ENCODE measurements at places on chromosomes 11 and 22.

- no peak for DNase-seq
Observed at GRCh38 chr11:44127130-44127529, 31.7 kb downstream of the EXT2 start.

- DNase-seq = no peak
Observed at GRCh38 chr22:30308518-30309230, 18.1 kb downstream of the TBC1D10A start.

- no peak for DNase-seq
Observed at GRCh38 chr11:86476109-86476861, 101.6 kb downstream of the CCDC81 start.

DNA sequence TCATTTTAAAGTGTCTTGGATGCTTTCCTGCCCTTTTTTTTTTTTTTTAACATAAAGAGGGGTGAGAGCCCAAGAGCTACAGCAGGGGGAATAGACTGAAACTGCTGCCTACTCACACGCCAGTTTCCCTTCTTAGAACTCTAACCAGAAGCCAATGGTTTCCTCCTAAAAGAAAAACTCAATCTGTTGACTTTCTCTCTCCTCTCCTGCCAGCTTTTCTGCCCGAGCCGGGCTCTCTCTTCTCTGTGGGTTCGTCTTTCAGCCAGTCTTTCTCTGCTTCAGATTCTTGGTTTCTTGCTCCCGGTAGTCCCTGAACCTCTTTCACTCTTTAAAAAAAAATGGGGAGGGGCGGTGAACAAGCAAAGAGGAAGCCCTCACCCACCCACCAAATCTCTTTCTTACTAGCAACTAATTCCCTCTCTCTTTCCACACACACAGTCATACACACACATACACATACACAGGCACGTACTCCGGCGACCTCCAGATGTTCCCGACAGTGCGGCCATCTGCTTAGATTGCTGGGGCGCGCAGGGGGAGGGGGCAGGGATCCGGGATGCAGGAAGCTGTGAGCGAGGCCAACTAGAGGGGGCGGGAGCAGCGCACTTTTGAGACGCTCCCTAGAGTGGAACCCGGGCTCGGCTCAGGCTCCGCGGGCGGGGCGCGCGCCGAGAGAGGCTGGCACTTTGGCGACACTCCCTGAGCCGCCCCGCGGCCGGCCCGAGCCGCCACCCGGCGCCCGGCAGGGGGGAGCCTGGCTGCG, 444 bp upstream of the TSKU start:
- no peak for DNase-seq

GRCh38 chr11:125228993-125229392, 64.4 kb downstream of the PKNOX2 start:
- no peak for DNase-seq

GRCh38 chr11:127862406-127862805, 725.0 kb downstream of the ETS1 start:
- no peak for DNase-seq

GRCh38 chr22:47175151-47176025, 412.9 kb downstream of the TBC1D22A start:
- DNase-seq = no peak

- DNase-seq = no peak
Observed at GRCh38 chr11:6315811-6316425, 4.4 kb downstream of the CAVIN3 start.

DNA sequence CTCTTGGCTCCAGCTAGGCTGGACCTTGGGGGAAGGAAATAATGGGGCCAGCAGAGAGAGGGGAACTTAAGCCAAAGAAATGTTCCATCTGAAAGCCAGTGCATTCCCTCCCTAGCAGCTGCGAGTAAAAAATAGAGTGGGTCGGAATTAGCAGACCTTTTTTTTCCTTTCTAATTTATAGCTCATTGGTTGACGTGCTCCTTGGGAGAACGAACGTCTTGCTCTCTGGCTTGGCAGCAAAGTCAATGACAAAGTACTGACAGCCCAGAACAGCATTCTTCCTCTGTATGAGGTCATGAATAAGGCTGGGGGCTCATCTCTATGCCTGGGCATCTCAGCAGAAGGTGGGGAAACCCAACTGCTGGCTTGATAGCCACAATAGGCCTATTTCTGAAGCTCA, 65.0 kb downstream of the SEZ6L start:
- no peak for DNase-seq

DNA sequence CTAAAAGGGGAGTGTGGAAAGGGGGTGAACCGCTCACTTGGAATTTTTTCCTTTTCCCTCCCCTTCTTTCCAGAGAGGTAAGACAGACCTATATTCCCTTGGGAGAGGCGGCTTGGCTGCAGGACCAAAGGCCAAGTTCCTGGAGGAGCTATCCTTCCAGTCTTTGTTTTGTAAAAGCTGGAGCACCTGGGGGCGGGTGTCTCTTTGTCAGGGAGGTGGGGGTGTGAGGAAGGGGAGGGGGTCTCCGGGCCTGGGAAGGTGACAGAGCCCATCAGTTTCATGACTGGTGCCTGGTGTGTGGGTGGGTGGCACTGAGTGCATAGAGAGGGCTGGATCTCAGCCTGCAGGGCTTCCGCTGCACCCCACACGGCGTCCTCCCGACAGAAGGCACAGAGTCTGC, 18.5 kb downstream of the PTPN5 start:
- no peak for DNase-seq

GRCh38 chr11:18721561-18722292, 4.3 kb downstream of the IGSF22 start:
- no peak for DNase-seq

DNA sequence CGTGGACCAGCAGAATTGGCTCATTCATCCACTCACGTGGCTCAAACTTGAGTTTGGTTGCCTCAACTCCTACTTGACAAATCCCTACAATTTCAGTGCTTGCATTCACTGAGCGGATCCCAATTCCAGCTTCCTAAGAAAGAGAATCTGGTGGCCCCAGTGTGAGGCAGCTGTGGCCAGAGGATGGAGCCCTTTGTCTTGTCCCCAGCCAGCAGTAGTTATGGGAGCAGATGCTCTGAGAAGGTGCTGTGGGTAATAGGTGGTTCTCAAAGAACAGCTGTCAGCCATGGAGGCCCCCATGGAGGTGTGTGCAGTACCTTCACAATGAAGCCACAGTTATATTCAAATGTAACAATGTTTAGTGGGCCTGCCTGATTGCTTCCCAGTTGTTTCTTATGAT, 39.3 kb downstream of the KREMEN1 start:
- DNase-seq = no peak

DNA sequence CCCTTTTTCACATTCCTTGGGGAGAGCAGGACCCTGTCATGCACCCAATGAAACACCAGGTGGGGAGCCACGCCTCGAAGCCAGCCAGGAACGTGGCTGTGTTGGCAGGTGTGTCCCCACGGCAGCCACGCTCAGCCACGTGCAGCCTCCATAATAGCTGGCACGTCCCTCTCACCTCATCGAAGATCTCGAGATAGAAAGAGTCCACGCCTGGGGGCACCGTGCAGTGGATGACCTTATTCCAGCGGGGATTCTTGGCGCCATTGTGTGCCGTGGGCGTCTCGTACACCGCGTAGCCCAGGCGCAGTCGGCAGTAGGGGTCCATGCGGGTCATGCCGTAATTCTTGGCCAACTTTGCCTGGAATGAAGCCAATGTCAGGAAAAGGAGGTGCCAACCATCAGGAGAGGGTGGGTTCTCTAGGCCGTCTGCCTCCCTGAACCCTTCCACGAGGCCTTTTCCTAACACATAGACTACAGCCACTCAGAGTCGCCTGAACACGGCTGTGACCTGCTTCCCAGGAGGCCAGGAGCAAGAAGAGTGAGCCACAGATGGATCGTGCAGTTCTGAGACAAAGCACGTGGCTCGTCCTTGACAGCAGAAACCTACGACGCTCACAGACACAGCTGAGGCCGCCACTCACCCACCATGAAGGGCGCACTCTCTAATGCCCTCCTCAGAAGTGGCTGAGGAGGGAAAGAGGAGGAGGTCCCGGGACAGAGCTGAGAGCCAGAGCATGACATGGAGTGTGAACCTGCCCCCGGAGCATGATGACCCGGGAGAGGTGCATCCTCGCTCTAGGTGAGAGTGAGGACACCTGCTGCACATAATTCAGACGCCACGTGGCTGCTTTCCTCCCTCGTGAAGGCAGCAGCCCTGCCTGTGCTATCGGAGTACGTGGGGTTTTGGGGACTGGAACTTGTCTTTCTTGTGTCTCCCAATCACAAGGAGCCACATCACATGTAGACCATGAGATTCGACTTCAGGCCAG, 19.1 kb downstream of the TOLLIP start:
- DNase-seq = no peak

- DNase-seq = no peak
Observed at GRCh38 chr11:76214968-76215548, 8.8 kb upstream of the WNT11 start.

DNA sequence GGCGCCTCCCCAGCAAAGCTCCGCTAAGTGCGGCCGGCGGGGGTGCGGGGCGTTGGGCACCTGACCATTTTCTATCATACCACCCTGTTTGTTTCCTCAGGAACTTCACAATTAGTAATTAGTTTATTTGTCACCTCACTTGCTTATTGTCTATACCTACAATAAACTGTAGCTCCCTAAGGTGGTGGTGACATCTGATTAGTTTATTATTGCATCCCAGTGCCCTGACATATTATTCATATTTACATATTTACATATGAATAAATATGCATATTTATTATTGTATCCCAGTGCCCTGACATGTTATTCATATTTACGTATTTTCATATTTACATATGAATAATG, 24.7 kb upstream of the SORL1 start:
- DNase-seq = no peak

GRCh38 chr11:3154001-3154599, 11.0 kb downstream of the OSBPL5 start:
- no peak for DNase-seq

GRCh38 chr11:19763330-19763729, 50.7 kb downstream of the NAV2 start:
- no peak for DNase-seq

GRCh38 chr22:36384766-36385481, 2.8 kb downstream of the MYH9 start:
- DNase-seq = no peak

DNA sequence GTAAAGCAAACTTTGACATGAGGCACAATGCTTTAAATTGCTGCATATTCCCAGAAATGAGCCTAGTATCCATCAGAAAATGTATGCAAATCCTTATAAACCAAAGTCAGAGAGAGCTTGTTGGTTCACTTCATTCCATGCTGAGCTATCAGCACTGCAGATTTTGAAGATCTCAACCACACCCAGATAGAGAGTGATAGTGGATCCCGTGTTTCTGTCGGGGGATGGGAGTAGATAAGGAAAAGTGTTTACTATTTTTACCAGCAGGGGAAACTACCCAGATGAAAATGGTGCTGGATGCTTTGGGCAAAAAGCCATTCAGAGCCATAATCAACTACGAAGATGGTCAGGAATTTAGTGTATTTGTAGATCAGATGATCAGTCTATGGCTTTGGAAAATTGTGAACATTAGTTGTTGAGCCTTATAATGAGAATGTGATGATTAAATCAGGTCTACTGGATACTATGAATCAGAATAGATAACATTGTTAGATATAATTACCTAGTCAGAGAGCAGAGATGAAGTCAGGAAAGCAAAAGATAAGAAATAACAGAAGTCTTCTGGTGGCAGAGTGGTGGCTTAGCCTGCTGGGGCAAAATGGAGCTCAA, 10.8 kb downstream of the OR51B6 start:
- no peak for DNase-seq

- no peak for DNase-seq
Observed at GRCh38 chr11:100785148-100785983, 98.3 kb downstream of the ARHGAP42 start.

GRCh38 chr11:108614086-108614485, 20.5 kb upstream of the EXPH5 start:
- no peak for DNase-seq

DNA sequence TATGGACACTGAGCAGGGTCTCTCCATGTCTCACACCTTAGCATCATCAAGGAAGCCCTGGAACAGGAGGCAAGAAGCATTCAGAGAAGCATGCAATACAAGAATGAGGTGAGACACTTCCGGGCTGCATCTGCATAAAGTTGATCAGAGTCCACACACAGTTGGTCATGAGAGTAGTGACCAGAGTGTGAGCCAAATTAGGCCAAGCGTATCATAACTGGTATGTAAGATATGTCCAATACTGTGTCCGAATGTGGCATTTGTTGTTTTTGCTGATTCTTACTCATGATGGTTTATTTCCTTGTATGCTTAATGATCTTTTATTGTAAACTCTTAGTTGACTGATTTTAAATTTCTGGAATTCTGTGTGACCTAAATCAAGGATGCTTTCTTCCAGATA, 315.7 kb downstream of the INSC start:
- no peak for DNase-seq

- DNase-seq = no peak
Observed at GRCh38 chr11:69211540-69211919, 55.8 kb downstream of the SMIM38 start.

DNA sequence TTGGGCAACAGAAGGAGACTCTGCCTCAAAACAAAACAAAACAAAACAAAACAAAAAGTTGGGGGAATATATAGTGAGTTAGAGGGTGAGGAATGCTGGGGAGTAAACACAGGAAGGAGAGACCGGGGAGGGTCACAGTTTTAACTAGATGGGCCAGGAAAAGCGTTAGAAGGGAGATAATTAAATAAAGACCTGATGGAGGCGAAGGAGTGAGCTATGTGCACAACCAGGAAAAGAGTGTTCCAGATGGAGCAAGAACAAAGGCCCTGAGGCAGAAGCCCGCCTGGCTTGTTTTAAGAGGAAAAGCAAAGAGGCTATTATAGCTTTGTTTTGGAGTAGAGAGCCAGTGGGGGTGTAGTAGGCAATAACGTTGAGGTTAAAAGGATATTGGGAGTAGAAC, 4.8 kb upstream of the PLA2G6 start:
- DNase-seq = no peak

DNA sequence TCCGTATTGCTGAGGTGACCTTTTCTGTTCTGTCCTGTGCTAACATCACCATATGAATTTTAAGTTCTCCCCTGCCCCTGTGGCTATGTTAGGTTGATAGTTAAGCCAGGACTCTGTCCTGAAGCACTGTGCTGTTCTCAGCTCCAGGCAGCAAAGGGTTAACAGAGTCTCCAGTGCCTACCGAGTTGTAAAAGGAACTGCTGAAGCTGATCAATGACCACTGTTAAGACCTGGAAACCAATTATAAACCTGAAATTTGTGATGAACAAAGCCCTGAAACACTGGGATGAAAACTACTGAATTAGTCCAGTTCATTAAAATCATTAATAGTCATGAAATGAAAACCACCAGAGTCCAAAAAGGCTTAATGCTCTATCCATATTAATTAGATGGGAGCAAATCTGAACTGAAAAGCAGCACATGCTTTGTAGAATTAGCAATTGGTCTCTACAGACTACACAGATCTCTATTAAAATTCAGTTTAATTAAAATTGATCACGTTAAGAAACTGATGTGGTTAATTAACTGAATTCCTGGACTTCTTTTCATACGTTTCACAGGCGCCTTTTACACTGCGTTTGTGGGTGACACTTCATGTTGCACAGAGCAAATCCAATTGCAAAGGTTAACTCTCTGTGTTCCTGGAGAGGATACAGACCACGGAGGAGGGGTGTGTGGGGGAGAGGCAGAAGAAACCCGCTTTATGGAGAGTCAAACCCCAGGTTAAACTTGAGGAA, 188.5 kb upstream of the MPPED2 start:
- no peak for DNase-seq

GRCh38 chr11:106706355-106706754, 311.9 kb downstream of the GUCY1A2 start:
- no peak for DNase-seq

Data from SIG-M5 (cell line).